Cortex of kidney (tissue), 1 donor: ENCODE measurements at places on chromosomes 4 and X.

DNA sequence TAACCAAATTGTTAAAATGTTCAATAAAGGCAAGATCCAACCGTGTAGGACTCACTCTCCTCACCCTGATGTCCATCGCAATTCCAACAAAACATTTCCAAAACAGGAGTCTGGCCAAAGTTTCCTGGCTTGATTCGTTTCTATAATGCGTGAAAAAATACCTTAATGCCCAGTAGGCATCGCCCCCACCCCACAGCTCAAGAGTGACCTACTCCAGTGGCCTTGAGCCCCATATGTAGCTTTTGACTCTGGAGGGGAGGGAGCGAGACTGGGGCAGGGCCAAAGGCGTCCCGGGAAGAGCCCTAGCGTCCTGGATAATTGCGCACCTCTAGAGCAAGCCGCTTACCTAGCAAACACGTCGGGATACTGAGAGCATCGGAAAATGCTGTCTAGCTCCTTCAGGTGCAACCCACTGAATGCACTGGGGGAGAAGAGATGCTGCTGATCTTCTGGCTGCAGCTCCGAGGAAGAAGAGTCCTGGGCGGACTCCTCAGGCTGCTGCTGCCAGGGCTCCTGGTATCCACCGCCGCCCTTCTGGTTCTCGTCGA, 55.6 kb upstream of the NKAP start:
- no peak for DNase-seq

GRCh38 chrX:82676386-82676785, 831.7 kb upstream of the POU3F4 start:
- no peak for DNase-seq

- DNase-seq: no peak
These were observed 108.0 kb downstream of the ITM2A start for GRCh38 chrX:79259073-79259689.

GRCh38 chr4:41212616-41213203, 1.6 kb downstream of the APBB2 start:
- DNase-seq: no peak

DNA sequence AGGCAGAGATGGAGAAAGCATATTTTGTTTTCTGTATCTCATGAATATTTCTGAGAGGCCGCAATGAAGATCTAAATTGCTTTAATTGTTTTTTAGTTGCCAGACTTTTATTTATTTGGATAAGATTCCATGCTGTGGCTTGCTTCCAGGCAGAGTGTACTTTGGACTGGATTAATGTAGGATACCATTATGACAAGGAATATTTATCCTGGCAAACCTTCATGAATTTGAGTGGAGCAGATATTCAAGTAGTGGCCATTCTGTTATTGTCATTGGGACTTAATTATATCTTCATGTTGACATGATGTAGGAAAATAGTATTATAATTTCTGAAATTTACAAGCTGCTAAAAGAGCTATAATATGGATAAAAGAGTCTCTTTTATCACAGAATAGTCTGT, 182.9 kb downstream of the C4orf33 start:
- DNase-seq: no peak

DNA sequence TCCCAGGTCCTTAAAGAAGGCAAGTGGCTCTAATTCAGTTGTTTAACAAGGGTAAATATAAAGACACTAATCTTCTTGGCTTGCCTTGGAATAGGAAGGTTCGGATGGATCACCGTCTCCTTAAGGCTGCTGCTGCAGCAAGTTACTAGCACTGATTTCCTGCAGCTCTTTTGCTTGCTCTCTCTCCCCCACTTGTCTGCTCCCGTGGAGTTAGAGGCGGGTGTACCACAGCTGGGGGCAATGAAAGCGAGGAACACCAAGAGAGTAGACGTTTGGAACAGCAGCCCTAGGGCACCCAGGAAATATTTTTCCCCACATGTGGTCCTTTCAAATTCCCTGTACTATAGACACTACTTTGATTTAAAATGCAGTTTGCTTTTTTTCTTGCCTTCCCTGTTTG, 202.2 kb downstream of the SH2D1A start:
- no peak for DNase-seq

DNA sequence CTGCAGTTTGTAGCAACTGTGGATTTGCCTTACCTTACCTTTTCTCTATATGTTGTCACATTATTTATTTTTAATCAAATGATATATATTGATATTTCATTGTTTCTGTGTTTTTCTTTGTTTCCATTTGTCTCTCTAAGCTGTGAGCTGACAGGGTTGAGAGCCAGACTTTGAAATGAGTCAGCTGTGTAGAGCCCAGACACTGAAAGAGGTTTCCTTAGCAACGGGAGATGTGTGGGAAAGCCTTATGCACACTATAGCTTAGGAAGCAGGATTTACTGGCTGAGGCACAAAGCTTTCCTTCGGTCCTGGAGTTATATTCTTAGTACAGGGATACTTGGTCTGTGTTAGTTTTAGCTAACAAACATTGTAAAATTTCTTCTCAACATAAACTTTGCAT, 192.2 kb downstream of the FGF13 start:
- DNase-seq: no peak

DNA sequence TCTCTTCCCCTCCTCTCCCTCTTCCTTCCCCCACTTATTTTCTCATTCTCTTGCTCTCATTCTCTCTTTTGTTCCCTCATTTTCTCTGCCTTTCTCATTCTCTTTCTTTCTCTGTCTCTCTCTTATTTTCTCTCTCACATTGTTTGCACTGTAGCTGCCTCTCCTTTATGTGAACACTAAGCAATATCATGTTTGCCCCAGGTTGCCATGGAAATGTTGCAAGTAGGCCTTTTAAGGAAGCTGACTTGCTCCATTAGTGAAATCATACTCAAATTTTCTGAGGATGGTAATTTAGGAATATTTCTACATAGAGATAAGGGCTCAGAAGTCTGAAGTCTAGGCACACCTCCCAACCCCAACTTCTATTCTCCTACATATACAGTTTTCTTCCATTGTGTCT, 130.1 kb downstream of the EDA start:
- DNase-seq: no peak

DNA sequence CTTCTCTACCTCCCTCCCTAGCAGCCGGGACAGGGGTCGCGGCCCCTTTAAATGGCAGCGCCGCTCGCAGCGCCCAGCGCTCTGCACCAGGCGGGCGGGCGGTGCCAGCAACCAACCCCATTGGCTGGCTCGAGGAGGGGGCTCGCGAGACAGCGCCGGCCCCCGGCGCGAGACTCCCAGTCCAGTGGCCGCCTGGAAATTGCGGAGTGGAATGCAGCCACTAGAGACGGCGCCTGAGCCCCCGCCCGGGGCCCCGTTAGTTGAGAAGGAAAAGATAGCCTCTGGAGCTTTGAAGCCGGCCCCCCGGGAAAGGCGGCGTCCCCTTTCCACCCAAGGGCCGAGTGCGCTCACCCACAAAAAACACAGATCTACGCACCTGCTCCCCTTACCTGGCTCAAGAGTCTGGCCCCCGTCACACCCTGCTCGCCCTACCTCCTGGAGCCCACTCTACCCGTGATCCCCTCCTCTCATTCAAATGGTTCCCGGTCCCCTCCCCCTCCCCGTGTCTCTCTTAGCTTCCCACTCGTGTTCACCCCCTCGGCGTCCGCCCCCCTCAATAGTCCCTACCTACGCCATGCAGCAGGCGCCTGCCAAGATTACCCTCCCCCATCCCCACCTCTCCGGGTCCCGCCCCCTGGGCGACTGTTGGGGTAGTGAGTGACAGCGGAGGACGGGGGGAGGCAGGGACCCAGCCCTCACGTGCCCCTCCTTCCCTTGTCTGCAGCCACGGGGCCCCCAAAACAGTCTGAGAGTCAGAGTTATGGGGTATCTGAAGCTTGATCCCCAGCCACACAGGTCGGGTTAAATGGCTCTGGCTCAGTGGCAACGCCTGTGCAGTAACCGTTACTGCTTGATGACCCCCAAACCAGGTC, at the start of gene ZMYM3:
Gene ZMYM3 (minus strand): TSS at position 49 of the 872 bp plus-strand sequence. CDS start 885 bp downstream, outside the sequence.
- peak; percentile 9 for DNase-seq
